Activated naive CD8-positive, alpha-beta T cell treated with anti-CD3 and anti-CD28 coated beads, Interleukin-2, amount 50 U/mL, for 16 hours (primary cell): ENCODE measurements at places on chromosomes 6 and 20.

- DNase-seq: no peak
Measured at GRCh38 chr20:49887251-49888211, 27.8 kb downstream of the SPATA2 start.

DNA sequence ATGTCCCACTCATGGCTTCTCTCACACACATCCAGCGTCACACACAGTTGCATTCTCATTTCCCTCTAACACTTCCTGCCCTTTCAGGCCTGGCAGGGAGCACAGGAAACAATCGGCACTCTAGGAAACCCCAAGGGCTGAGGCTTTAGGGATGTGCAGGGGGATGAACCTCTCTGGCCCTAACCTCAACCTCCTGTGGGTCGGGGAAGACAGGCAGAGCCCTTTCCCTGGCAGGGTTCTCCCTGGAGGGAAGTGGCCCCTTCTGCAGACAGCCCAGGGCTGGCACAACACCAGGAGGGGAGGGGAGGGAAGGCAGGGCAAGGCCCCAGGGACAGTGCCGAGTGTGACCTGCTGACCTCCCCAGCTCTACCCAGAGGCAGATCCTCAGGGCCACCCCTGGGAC is 2.7 kb downstream of the TEAD3 start:
- no peak for DNase-seq

DNA sequence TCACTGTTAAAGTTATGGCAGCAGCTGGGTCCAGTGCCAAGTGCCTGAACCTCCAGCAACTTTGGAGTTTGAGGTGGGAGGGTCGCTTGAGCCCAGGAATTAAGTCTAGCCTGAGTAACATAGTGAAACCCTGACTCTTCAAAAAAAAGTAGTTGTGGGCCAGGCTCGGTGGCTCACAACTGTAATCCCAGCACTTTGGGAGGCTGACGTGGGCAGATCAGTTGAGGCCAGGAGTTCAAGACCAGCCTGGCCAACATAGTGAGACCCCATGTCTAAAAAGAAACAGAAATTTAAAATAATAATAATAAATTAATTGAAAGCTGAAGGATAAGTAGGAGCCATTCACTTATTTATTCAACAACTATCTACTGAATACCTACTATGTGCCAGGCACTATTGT is 33.8 kb downstream of the FKBP5 start:
- no peak for DNase-seq

- DNase-seq: no peak
Measured at GRCh38 chr20:25025986-25026605, 31.8 kb downstream of the ACSS1 start.

- DNase-seq: no peak
Measured at GRCh38 chr6:169935348-169935718, 183.9 kb downstream of the ERMARD start.

- no peak for DNase-seq
Measured at GRCh38 chr20:47545499-47545898, 43.8 kb downstream of the NCOA3 start.

- no peak for DNase-seq
Measured at GRCh38 chr20:35497780-35498189, 31.7 kb downstream of the C20orf173 start.

GRCh38 chr6:1602049-1602713 is 7.5 kb upstream of the FOXC1 start:
- no peak for DNase-seq

GRCh38 chr6:22145376-22145775 is 151.5 kb downstream of the PRL start:
- no peak for DNase-seq

DNA sequence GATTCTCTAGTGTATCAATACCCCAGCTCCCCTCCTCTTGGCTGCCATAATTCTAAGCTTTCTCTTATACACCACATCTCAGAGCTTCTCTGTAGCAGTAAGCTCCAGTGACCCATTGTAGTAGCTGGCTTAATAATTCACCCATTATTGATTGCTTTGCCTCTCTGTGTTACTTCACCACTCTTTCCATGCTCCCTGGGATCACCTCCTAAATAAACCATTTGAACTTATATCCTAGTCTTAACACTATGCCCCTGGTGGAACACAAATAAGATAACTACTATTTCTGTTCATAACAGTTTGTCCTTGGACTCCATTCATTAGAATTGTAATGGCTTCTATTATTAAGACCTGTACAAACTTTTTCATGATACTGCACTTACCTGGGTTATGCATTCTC is 758.9 kb downstream of the KIF16B start:
- no peak for DNase-seq

DNA sequence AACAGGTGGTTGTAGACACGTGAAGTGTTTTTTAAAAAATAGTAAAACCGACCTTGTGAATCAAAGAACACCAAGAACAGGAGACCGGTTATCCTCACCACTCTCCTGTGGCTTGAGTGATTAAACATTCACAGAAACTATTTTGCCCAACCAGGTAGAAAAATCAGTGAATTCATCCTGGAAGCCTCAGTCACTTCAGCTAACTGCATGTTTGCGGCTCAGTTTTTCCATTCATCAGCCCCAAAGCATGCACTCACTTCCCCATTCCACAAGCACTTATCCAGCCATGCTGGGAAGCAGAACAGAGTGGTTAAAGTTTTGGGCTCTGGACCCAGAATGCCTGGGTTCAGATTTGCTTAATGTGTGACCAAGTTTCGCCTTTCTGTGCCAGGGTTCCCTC is 2.4 kb downstream of the LRRN4 start:
- DNase-seq: no peak

DNA sequence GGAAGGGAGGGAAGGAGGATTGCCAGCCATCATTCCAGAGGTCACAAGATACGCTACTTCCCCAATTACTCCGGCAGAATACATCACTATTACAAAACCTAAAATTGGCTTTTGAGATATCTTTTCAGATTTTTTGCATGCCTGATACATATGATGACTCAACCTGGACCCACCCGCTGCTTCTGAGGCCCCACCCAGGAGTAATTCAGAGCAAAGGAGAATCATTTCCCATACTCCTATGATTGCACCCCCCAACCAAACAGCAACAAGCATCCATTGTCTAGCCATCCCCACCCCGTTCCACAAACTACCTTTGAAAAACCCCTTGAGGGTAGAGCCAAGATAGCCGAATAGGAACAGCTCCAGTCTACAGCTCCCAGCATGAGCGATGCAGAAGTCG is 163.5 kb upstream of the GJE1 start:
- DNase-seq: no peak

DNA sequence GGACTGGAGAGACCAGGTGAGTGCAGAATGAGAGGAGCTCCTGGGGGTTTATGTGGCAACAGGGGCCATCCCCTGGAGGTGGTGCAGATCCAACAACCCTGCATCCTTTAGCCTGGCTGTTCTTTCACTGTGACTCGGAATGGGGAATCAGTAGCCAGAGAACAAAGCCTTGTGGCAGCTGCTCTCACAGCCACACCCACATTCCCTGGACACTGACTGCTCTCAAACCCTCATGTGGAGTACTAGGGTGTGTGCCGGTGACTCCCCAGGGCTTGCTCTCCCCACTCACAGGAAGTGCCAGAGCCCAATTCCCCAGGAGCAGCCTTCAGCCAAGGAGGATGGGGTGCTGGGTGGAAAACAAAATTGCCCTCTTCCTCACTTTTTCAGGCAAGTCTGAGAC is 30.2 kb upstream of the GGTLC1 start:
- DNase-seq: no peak

DNA sequence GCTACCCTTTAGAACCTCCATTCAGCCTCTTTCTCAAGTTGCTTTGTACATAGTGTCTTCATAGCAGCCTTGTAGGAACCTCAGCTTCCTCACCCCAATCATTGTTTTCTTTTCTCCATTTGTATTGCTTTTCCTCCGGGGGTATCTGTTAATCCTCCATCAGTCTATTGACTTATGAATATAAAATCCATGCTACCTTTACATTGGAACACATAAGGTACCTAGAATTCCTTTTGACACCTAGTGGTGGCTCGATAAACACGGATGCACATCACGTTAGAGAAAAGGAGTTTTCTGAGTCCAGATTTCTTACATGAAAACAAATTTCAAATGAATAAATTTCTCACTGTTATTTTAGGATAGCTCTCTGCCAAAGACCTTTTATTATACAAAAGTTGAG is 6.3 kb upstream of the EDN1 start:
- DNase-seq: no peak

DNA sequence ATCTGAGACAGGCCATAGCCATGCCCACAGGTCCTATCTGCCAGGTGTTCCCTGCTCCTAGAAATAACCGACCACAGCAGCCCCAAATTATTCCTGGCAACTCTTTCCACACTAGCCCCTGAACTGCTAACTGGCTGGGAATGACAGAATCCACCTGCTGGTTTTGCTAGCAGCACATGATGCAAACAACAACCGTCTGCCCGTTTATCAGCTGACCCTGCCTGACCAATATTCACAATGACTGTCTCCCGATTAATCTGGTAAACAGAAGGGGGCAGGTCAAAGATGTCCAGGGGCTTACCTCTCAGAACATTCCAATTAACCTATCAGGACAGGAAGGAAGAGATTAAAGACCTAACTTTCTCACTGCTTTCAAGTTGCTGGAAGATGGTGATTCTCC is 101.5 kb downstream of the NRSN1 start:
- DNase-seq: no peak

DNA sequence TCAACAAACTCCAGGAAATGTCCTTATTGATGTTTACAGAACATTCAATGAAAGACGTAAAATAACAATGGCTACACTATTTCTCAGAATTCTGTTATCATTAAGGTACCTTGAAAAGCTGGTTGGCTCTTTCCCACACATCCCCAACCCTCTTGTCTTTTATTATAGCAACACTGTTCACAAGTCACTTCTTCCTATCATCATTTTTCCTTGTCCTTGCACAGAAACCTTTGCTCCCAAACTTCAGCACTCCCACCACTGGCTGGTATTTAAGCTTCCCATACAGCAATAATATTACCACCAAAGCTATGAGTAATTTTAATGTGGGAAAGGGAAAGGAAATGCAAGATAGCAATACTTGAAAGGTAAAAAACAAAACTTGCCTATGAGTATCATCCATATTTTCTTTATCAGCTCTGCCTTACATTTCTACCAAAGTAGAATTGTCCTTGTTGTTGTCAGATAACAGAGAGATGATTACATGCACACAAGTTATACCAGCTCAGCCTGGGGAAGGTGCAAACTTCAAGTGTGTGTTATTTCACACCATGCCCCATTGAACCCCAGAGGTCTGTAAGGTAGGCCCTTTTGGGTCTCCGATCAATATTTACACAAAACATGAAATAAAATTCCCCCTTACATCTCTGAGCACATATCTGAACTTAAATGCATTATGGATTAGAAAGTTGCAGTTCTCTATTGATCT is 32.2 kb downstream of the ARHGAP18 start:
- no peak for DNase-seq

DNA sequence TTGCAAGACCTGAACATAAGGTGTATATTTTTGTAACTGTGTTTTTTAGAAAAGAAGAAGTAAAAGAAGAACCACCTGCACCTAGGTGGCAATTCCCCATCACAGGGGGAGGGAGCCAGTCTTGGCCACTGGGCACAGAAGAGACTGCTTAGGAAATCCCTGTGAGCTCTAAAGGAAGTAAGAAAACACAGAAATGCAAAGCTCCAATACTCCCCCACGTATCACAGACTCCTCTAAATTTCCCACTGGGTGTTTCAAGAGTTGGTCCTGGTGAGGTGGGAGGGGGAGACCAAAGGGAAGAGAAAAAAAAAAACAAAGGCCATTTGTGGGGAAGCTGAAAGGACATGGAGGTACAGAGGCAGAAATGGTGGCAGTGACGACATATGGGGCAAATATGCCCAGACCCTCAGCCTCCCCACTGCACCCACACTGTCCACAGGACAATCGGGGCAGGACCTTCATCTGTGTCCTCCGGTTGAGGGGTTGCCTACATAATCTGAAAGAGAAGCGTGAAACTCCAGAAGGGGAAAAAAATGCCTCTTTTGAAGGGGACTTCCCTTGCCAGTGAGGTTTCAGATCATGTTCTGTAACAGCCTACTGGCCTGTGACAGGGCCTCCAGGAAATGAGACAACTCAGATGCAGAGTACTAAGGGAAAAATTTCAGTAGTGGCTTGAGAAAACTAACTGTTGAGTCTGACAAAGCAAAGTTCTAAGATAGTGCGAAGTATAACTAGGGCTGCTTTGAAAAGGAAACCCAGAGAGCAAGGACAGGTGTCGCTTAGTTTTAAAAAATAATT is 226.2 kb upstream of the MARCKS start:
- DNase-seq: no peak

DNA sequence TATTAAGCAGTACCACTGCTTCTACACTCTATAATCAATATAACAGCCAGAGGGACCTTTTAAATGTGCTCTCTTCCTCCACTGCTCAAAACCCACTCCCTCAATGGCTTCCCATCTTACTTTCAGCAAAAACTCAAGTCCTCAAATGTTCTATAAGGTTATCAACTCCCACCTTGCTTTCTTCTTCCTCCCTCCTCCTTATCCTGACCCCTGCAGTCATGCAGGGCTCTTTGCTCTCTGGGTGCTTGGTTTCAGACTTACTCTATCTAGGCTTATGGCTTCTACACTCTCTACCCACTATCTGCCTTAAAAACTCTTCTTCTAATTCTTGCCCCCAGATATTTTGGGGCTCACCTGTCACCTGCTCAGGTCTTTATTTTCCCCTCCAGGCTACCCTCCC is 5.3 kb downstream of the ARHGAP18 start:
- DNase-seq: no peak

DNA sequence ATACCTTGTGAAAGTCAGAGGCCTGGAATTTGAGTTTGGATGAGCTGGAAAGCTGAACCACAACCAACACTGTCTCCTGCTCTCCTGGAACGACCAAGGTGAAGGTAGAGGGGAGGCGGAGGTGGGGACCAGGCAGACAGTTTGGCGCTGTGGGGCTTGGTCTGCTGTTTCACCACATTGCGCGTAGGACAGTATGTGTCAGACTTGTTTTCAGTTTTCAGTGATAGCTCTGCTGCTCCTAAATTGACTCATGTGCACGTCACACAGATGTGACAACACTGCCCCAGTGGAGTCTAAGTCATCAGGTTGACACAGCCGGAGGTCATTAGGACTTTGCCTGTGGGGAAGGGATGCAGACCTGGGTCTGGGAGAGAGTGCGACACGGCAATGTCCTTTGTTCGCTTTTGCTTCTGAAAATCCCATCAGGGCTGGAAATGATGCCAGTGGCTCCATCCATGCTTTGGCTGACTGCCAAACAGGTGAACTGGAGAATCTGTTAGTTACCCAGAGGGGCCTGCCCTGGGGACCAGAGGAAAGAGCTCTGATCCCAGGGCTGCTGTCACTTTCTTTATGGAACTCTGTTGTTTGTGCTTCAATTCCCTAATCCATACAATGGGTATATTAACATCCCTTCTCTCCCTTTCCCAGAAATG is 255.5 kb downstream of the CDC5L start:
- DNase-seq: no peak
